ENCODE measurements at places on chromosomes 16 and 17.

- no peak for DNase-seq
Measured at GRCh38 chr17:74187761-74188160, 15.7 kb upstream of the RPL38 start.

DNA sequence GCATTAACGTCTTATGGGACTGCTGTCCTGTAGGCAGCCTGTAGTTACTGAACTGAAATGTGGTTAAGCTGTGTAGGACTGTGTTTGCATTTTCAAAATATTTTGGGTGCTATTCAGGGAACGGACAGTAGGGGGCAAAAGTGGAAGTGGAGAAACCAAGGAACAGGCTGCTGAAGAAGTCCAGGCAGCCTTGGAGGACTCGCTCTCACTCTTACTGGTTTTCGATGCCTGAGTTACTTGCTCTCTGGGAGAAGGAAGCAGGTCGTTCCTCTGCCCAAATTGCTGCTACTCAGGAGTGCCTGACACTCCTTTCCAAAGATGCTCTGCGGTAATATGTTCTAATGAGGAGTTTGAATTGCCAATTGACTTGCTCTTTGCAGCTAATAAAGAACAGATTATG, 64.5 kb upstream of the RBFOX1 start:
- DNase-seq = peak; percentile 21

- no peak for DNase-seq
Measured at GRCh38 chr17:61345061-61345460, 54.6 kb upstream of the TBX2 start.

DNA sequence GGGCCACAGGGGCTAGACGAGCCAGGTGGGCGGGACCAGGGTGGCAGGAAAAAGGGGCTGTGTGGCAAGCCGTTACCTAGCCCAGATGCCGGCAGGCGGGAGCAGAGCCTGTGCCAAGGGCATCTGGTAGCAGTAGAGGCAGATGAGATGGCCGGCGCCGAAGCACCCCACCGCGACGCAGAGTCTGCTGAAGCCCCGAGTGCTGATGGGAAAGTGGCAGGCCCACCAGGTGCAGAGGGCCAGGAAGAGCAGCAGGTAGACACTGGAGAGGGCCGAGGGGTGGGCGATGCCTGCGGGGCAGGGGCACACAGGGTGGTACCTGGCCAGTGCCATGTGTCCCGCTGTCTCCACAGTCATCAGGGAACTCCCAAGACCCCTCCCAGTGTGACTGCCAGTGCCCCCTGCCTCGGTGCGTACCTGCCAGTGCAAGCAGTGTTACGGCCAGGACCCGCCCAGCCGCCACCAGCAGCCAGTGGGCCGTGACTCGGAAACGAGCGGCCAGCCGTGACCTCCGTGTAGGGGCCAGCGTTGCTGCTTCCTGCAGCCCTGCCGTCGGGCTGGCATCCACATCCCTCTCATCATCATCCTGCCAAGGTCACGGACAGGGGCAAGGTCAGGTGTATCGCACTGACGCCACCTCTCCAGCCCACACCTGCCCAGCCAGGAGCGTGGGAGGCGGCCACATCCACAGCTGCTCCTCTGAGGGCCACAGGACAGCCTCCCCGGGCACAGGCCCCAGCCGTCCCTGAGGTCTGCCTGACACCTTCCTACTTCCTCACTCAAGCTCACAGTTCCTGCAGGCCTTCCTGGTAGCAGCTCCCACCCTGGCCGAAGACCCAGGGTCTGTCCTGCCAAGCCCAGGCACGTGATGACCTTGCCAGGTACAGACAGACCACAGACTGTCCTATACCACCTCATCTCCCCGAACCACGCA, 32.1 kb downstream of the CTU2 start:
- no peak for DNase-seq

GRCh38 chr17:74282587-74283370, 8.7 kb downstream of the DNAI2 start:
- no peak for DNase-seq

GRCh38 chr17:40484285-40484972, 17.0 kb downstream of the TNS4 start:
- DNase-seq = no peak

DNA sequence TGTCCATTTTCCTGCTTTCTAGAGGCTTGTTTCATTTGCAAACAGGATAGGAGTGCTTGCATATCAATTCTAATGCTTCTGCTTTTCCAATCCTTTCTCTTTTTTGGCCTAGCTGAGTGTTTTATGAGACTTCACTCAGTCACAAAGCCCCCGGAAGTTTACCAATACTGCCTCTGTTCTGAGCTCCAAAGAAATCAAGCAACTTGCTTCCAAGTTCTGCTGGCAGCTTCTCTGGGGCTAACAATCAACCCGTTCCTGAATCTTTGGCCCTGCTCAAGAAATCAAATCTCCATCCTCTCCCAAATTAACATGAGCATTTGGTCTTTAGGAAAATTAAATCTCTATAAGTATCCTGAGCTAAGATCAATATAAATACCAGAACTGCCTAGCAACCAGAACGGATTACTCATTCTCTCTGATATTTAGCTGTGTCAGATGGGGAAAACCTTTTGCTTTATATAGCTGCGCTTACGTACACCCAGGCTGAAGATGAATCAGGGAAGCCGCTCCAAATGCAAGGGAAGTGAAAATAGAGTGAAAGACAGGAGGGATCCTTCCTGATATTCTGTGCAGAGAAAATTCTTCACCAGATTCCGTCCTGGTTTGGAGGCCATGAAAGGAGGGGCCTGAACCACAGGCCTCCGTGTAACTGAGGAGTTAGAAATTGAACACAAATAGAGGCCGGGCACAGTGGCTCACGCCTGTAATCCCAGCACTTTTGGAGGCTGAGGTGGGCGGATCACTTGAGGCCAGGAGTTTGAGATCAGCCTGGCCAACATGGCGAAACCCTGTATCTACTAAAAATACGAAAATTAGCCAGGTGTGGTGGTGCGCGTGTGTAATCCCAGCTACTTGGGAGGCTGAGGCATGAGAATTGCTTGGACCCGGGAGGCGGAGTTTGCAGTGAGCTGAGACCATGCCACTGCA, 23.3 kb upstream of the GRB2 start:
- no peak for DNase-seq

- DNase-seq = no peak
Measured at GRCh38 chr16:89829630-89830437, 1.6 kb downstream of the SPIRE2 start.

- DNase-seq = no peak
Measured at GRCh38 chr17:29210879-29211278, 30.7 kb upstream of the MYO18A start.

- no peak for DNase-seq
Measured at GRCh38 chr17:12995106-12995895, 22.5 kb downstream of the ELAC2 start.

- no peak for DNase-seq
Measured at GRCh38 chr16:4077174-4077649, 39.0 kb downstream of the ADCY9 start.

DNA sequence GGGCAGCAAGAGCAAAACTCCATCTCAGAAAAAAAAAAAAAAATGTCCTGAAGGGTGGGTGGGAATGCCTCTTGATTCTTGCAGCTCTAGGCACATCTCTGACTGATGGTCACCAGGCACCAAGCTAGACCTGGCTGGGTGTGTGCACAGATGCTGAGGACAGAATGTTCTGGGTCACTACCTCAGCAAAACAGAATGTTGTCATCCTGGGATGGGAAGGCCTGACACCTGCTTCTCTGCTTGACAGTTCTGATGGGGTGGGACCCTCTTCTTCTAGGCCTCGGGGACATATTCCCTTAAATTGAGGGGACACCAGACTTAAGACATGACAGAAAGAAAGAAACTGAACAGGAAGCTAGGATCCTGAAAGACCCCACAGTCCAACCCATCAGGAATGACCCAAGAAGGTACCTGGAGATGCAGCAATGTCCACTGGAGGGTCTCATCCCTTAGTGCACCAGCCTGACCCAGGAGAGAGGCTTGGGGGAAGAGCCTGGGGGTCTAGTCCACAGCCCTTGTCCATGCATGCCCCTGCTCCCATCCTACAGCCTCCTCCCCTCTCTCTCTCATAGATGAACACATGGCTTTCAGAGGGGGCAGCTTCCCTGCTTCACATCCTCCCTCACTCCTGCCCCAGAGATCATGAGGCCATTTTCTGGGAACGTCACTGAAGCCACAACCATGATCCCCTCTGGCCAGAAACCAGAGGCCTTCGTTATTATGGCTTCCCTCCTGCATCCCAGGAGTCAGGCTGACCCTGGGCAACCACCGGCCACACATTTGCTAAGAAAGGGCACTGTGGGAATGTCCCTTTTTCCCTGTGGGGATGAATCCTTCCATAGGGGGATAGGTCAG, 3.8 kb upstream of the STAT5B start:
- DNase-seq = no peak

- no peak for DNase-seq
Measured at GRCh38 chr16:79329166-79329521, 271.4 kb downstream of the MAF start.

DNA sequence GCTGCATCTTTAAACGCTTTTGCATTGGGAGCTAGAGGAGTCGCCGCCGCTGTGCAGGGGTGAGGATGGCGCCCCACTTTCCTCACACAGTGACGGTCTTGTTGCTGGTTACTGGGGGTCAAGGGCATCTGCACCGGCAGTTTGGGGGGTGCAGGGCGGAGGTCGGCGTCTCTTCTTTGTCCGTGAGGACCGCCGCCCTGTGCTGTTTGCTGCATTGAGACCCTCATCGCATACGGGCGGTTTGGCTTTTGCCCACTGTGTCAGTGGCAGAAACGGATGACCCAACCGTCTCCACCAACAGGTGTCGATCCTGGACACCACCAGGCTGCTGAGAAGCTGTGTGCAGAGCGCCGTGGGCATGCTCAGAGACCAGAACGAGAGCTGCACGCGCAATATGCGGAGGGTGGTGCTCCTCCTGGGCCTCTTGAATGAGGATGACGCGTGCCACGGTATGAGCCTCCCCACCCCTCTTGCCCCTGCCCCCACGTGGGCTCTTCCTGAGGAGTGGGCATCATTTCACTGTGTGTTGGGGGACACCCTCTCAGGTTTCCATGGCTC, 61.2 kb upstream of the ENDOV start:
- DNase-seq = no peak

DNA sequence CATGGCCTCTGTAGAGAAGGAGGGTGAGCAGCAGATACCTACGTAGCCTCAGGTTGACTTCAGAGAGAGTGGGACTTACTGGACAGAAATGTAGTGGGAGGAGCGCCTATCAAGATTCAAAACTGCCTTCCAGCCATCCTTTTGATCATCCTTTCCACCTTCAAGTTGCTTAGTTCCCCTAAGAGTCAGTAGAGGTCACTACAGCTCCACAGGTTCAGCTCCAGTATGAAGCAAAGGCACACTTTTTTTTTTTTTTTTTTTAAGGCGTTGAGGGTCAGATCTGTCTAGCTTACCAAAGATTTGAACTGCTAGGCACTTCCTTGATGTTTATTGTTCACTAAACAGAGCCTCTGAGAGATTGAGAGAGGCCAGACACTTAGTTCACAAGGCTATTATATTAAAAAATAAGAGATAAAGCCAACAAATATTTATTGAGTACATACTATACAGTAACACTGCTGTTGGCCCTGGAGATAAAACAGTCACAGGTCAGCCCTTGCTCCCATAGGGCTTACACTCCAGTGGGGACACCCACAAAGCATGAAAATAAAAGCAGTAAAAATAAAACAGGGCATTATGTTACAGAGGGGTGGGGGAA, 3.1 kb downstream of the RNF227 start:
- DNase-seq = peak; percentile 61

GRCh38 chr17:32861981-32862380, 14.9 kb downstream of the MYO1D start:
- no peak for DNase-seq

GRCh38 chr17:68347380-68347779, 56.1 kb downstream of the ARSG start:
- DNase-seq = no peak

GRCh38 chr16:24188751-24189318, 67.3 kb upstream of the CACNG3 start:
- DNase-seq = no peak

DNA sequence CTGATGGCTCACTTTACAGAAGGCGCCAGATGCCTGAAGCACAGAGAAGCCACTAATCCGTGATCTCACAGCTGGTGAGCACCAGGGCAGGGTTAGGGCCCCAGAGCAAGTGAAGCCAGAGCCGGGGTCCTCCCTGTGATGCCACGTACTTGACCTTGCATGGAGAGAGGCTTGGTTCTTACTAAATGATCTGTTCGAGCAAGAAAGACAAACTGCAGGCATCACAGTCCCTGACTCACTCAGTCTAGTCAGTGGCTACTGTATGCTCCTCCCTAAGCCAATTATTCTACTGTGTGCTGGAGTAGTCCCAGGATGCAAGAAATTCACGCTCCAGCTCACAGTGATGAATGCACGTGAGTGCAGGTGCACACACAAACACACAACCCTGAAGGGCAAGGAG, 55.4 kb downstream of the SDK2 start:
- no peak for DNase-seq

DNA sequence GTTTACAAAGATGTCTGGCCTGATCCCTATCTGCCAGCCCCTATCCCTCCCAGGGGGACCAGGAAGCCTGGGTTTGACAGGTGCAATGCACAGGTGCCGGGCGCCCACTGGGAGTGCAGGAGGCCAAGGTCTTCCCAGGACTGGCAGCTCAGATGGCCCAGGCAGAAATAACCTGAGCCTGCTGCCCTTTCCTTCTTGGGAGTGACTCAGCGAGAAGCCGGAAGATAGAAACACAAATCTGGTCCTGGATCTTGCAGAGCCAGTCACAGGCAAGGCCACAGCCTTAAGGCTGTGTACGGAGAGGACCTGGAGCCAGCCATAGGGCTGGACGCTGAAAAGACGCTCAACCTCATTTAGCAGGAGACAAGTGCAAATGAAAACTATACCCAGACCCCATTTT, 27.7 kb downstream of the GPR142 start:
- DNase-seq = no peak

DNA sequence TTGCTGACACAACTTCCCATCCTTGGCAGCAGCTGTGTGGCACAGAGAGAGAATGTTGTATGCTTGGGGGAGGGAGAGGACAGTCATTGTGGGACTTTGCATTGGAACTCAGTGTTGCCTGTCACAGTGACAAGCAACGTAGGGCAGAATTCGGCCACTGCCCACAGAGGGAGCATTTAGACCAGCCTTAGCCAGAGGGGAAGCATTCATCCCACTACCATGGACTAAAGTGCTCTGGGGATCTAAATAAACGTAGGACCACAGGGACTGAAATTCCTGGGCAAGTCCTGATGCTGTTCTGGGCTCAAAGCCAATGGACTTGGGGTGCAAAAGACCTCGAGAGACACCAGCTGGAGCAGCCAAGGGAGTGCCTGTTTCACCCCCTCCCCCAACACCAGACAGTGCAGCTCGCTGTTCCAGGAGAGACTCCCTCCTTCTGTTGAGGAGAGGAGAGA, 44.9 kb downstream of the ABCA8 start:
- no peak for DNase-seq
